ENCODE measurements at places on chromosomes 2 and 18. TPM values are rescaled to one million over a fixed set of nuclear protein-coding genes. Genes with fewer than 3 reads are reported as not detected.

- no peak for DNase-seq
Measured at GRCh38 chr2:71125506-71126294, 4.3 kb downstream of the MCEE start.

DNA sequence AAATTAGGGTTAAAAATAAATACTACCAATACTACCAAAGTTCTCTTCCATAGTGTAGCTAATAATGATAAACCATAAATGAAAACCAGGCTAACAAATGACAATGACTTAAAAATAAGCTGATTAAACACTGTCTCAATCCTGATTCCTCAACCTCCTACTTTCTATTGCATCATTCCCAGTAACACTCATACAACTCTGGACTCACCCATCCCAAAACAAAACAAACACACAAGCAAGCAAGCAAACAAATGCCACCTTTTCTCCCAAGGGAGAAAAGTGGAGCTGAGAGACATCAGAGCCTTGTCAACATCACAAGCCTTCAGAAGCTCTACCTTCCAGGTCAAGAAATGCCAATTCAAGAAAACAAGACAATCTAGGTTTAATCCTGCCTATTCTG is 620.7 kb downstream of the NYAP2 start:
- DNase-seq = no peak

GRCh38 chr2:202883987-202884675 is 12.6 kb upstream of the ICA1L start:
- no peak for DNase-seq

GRCh38 chr2:108604196-108604595 is 69.9 kb downstream of the LIMS1 start:
- no peak for DNase-seq

- no peak for DNase-seq
Measured at GRCh38 chr18:23740105-23740830, 51.0 kb downstream of the LAMA3 start.

- peak; percentile 15 for DNase-seq
Measured at GRCh38 chr2:176637486-176638166, 368.4 kb downstream of the MTX2 start.

GRCh38 chr2:134739879-134740301 is 21.1 kb upstream of the TMEM163 start:
- DNase-seq = peak; percentile 62

DNA sequence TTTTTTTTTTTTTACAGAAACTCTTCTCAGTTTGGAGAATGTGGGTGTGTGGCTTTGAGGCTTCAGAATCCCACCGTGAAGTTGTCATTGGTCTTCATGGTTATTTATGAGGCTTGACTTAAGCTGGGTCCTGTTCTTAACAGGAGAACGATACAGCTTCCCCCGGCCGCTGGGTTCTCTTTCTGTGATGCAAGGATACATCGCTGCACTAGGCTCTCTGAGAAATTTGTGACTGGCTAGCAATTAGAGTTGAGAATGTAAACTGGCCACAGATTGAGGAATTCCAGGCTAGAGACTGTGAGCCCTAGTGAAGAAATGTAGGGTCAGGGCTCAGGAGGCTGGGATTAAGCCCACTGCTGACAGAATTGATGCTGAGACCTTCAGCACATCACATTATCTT is 29.8 kb downstream of the MGAT5 start:
- DNase-seq = no peak

DNA sequence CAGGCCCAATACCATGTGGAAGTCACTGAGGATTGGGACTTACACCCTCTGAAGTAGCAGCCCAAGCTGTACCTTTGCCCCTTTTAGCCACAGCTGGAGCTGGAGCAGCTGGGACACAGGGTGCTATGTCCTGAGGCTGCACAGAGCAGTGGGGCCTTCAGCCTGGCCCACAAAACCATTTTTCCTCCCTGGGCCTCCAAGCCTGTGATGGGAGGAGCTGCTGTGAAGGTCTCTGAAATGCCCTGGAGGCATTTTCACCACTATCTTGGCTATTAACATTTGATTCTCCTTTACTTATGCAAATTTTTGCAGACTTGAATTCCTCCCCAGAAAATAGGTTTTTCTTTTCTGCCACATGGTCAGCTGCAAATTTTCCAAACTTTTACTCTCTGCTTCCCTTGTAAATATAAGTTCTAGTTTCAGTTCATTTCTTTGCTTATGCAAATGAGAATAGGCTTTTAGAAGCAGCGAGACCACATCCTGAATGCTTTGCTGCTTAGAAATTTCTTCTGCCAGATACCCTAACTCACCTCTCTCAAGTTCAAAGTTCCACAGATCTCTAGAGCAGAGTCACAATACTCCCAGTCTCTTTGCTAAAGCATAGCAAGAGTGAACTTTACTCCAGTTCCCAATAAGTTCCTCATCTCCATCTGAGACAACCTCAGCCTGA is 213.8 kb upstream of the MGAT5 start:
- DNase-seq = no peak

Gene SYT4
- not detected for total RNA-seq

Gene MROH2A
- not detected for total RNA-seq

Gene SLC9A2
- not detected for total RNA-seq

Gene GMCL1
- 8.0 TPM for total RNA-seq

Gene SKOR2
- not detected for total RNA-seq

Gene SERPINB10
- not detected for total RNA-seq

- no peak for DNase-seq
Measured at GRCh38 chr18:73124175-73124574, 256.4 kb upstream of the NETO1 start.

Gene PNO1
- total RNA-seq = 24.9 TPM

DNA sequence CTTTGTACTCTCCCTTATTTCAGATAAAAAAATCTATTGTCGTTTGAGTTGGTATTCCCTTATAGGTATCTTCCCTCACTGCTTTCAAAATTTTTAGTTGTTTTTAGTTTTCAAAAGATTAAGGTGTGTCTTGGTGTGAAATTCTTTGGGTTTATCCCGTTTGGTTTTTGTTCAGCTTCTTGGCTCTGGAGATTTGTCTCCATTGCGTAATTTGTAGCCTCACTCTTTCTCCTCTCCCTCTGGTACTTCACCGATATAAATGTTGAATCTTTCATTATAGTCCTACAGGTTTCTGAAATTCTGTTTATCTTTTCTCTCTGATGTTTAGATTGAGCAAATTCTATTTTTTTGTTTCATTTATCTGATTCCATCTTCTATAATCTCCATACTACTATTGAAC is 113.8 kb upstream of the HS6ST1 start:
- no peak for DNase-seq

GRCh38 chr18:64202863-64203262 is 54.0 kb upstream of the LINC00305 start:
- DNase-seq = no peak

Gene FSIP2
- total RNA-seq = 0.07 TPM

- no peak for DNase-seq
Measured at GRCh38 chr2:65604246-65604645, 171.8 kb upstream of the SPRED2 start.

DNA sequence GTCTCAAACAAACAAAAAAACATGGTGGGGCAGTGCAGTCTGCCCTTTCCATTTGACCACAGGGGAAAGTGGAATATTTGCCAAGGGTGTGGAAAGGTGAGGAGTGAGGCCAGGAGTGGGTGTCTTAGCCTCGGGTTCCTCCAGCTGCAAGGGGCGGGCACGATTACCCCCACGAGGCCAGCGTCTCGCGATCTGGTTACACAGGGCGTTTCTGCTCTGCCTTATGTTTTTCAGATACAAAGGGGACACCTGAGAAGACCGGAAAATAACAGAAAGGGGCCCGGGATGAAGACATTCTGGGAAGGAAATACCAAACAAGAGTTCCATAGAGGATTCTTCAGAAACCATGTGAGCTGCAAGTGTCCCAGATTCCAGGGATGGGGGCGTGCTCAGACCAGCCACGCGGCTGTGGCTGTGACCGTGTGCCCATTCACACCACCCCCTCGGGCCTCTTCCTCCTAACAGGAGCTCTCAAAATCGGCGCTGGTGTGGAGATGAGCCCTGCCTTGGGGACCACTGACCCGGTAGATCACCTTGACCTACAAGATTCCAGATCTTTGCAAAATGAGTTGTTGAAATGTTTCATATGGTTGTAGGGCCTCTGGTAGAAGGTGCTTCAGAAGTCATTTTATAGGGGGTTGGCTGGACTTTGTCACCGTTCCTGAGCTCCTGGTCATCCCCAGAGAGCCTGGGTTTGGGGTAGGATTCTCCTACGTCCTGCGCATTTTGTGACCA is 34.2 kb downstream of the FAM178B start:
- DNase-seq = no peak

GRCh38 chr2:236545814-236546480 is 23.7 kb upstream of the ACKR3 start:
- DNase-seq = no peak
